Renal cortical epithelial cell (primary cell): ENCODE measurements at places on chromosomes 5 and 9. TPM values are rescaled to one million over a fixed set of nuclear protein-coding genes. Genes with fewer than 3 reads are reported as not detected.

Gene PCDHGA2
- 1.2 and 3.1 TPM in 2 replicates for total RNA-seq

Gene DRD1
- not detected in 2 replicates for total RNA-seq

Gene TMC1
- 0.15 TPM in 1 of 2 replicates, not detected in the other for total RNA-seq

Gene WNT8A
- not detected in 2 replicates for total RNA-seq

Gene SPATA9
- total RNA-seq, result 0.20 TPM in 1 of 2 replicates, not detected in the other

Gene PTGES
- total RNA-seq, result 3.2 and 42.7 TPM in 2 replicates

Gene SLC6A19
- not detected in 2 replicates for total RNA-seq

Gene RANBP3L
- total RNA-seq, result under 0.01 TPM in 1 of 2 replicates, not detected in the other

Gene CDH9
- not detected in 2 replicates for total RNA-seq

Gene QSOX2
- 9.2 and 10.3 TPM in 2 replicates for total RNA-seq

Gene SLC1A3
- 0.87 and 1.7 TPM in 2 replicates for total RNA-seq

Gene ZNF366
- total RNA-seq, result 0.05 TPM in 1 of 2 replicates, not detected in the other

Gene SPARC
- 103 and 242 TPM in 2 replicates for total RNA-seq

Gene CAPSL
- not detected in 2 replicates for total RNA-seq

Gene CFAP90
- 0.55 TPM in 1 of 2 replicates, not detected in the other for total RNA-seq

Gene PTGDS
- 0.45 TPM in 1 of 2 replicates, not detected in the other for total RNA-seq

Gene PFN3
- not detected in 2 replicates for total RNA-seq

Gene GABRA6
- total RNA-seq, result not detected in 2 replicates

Gene TSSK1B
- total RNA-seq, result 0.55 TPM in 1 of 2 replicates, not detected in the other

Gene SPATA24
- total RNA-seq, result 6.6 and 6.9 TPM in 2 replicates

Gene RNF180
- total RNA-seq, result 13.0 and 35.2 TPM in 2 replicates

Gene MRRF
- 41.2 and 45.4 TPM in 2 replicates for total RNA-seq

Gene PCDHA5
- total RNA-seq, result 0.94 TPM in 1 of 2 replicates, not detected in the other

Gene CCL27
- total RNA-seq, result not detected in 2 replicates

Gene FABP6
- total RNA-seq, result not detected in 2 replicates

Gene IL33
- total RNA-seq, result 0.25 and 0.35 TPM in 2 replicates

Gene NRG2
- 0.45 and 0.52 TPM in 2 replicates for total RNA-seq

Gene PRDM9
- total RNA-seq, result not detected in 2 replicates

Gene BSPRY
- 0.45 and 22.4 TPM in 2 replicates for total RNA-seq

Gene LCN15
- total RNA-seq, result not detected in 2 replicates

Gene GPR150
- 0.69 TPM in 1 of 2 replicates, not detected in the other for total RNA-seq

Gene SLC9A3
- 0.35 and 1.6 TPM in 2 replicates for total RNA-seq

Gene EPB41L4B
- 5.8 and 13.5 TPM in 2 replicates for total RNA-seq

Gene SLC34A3
- not detected in 2 replicates for total RNA-seq

Gene ESM1
- 0.05 TPM in 1 of 2 replicates, not detected in the other for total RNA-seq

Gene GTF2H2
- total RNA-seq, result 41.8 and 42.2 TPM in 2 replicates

Gene MYOZ3
- 0.45 and 0.87 TPM in 2 replicates for total RNA-seq

Gene VAV2
- total RNA-seq, result 20.8 and 52.0 TPM in 2 replicates

Gene TRIM52
- total RNA-seq, result 1.9 and 13.6 TPM in 2 replicates
